GM23248 (cell line): ENCODE measurements at places on chromosomes 11 and 22. TPM values are rescaled to one million over a fixed set of nuclear protein-coding genes. Genes with fewer than 3 reads are reported as not detected.
A peak's percentile ranks its signal among the peaks of the same experiment; 100 is the strongest.

The GP1BB gene
- 7.1 and 10.2 TPM in 2 replicates for total RNA-seq

The OR51Q1 gene
- not detected in 2 replicates for total RNA-seq

The CFAP300 gene
- total RNA-seq = 7.3 and 10.2 TPM in 2 replicates

The CALCA gene
- total RNA-seq = 1.3 TPM in 1 of 2 replicates, not detected in the other

The BCR gene
- 30.0 and 30.6 TPM in 2 replicates for total RNA-seq

The HTR3B gene
- not detected in 2 replicates for total RNA-seq

The C11orf42 gene
- total RNA-seq = not detected in 2 replicates

The SYT13 gene
- total RNA-seq = not detected in 2 replicates

The MOGAT2 gene
- not detected in 2 replicates for total RNA-seq

The CBLIF gene
- total RNA-seq = not detected in 2 replicates

The PRR33 gene
- not detected in 2 replicates for total RNA-seq

The APOL1 gene
- 8.3 and 8.6 TPM in 2 replicates for total RNA-seq

The CABP4 gene
- total RNA-seq = not detected in 2 replicates

The TPH1 gene
- not detected in 2 replicates for total RNA-seq

The ZBTB16 gene
- not detected in 2 replicates for total RNA-seq

The ARHGAP8 gene
- total RNA-seq = 0.13 and 0.54 TPM in 2 replicates

The ZMAT5 gene
- 6.3 and 11.3 TPM in 2 replicates for total RNA-seq

The NARS2 gene
- total RNA-seq = 13.0 and 15.3 TPM in 2 replicates

The CCDC179 gene
- not detected in 2 replicates for total RNA-seq

The HBG1 gene
- total RNA-seq = not detected in 2 replicates

The KRTAP5-8 gene
- total RNA-seq = not detected in 2 replicates

The CECR2 gene
- not detected in 2 replicates for total RNA-seq

The OR56A5 gene
- not detected in 2 replicates for total RNA-seq

The CDC42EP1 gene
- total RNA-seq = 59.7 and 83.8 TPM in 2 replicates

The APOA4 gene
- not detected in 2 replicates for total RNA-seq

- DNase-seq = no peak
These were observed 19.2 kb downstream of the NTM start for GRCh38 chr11:131389582-131389981.

GRCh38 chr11:67274768-67275605, 8.7 kb downstream of the GRK2 start:
- no peak for DNase-seq

GRCh38 chr22:27881421-27881820, 37.6 kb downstream of the PITPNB start:
- peak; percentile 34 for DNase-seq

- DNase-seq = peak; percentile 48
These were observed 31.0 kb upstream of the HMOX1 start for GRCh38 chr22:35349704-35350538.

DNA sequence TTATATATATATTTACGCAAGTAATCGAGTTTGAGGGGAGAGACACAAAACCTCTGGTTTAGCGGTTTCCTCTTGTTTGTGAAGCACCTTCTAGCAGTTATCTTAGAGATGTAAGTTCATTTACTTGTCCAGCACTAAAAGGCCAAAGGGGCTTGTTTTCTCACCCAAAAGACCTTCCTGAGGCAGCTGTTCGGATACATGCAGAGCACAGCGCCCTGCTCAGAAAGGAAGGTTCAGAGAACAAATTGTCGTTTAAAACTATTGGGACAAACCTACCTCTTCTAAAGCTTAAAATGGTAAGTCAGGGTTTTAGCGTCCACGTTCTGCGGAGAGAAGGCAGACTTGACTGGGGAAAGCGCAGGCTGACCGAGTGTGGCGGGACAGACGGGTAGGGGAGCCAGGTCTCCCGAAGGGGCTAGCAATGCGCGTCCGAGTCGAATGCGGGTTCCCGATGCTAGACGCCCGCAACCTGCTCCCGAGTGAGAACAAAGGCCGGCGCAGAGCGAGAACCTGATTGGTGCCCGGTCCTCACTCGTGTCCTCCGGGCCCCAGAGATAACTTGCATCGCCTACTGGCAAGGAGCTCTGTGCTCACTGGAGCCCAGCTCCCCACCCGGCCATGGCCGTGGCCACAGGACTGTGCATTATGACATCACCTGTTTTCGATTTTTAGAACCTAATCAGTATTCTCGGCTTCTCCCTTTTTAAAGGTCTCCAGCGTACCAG, 1.0 kb upstream of the SESN3 start:
- peak; percentile 82 for DNase-seq

DNA sequence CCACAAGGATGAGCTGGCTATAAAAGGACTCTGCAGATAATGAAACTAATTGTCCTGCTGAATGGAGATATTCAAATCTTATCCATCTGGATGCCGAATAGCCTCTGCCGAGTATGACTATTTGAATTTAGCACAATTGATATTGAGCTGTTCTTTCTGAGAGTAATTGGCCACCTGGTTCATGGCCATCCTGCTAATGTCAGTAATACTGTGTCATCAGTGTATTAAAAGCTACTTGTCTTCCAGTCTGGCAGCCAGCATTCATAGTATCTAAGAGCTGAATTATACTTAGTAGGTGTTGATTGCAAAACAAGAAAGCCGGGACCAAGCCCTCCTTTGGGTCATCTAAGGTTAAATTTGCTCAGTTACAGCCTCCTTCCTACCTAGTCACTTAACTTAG, 310.7 kb upstream of the NCAM1 start:
- DNase-seq = no peak

- peak; percentile 98 for DNase-seq
These were observed 33.2 kb upstream of the CCDC89 start for GRCh38 chr11:85718991-85719807.

GRCh38 chr22:32695451-32695891, 106.0 kb upstream of the TIMP3 start:
- DNase-seq = peak; percentile 88

- DNase-seq = no peak
These were observed 56.9 kb downstream of the ABTB2 start for GRCh38 chr11:34300926-34301295.

DNA sequence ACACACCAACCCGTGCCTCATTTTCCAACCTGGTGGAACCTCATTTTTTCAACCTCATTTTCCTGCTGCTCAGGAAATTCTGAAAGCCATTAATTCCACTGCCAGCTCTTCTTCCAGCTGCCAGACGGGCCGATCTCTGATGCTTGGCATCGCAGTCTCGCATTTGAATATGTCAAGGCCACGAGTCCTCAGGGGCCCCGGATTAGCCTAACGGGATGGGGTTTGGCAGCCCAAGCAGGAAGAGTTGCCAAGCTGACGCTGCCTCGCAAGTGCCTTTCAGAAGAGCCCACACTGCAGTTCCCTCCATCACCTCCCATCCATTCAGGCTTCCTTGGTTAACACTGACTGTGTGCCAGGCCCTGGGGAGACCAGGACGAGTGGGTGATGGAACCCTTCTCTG, 8.7 kb downstream of the RASD2 start:
- DNase-seq = no peak

- DNase-seq = no peak
These were observed 8.0 kb upstream of the PMM1 start for GRCh38 chr22:41597635-41597953.

DNA sequence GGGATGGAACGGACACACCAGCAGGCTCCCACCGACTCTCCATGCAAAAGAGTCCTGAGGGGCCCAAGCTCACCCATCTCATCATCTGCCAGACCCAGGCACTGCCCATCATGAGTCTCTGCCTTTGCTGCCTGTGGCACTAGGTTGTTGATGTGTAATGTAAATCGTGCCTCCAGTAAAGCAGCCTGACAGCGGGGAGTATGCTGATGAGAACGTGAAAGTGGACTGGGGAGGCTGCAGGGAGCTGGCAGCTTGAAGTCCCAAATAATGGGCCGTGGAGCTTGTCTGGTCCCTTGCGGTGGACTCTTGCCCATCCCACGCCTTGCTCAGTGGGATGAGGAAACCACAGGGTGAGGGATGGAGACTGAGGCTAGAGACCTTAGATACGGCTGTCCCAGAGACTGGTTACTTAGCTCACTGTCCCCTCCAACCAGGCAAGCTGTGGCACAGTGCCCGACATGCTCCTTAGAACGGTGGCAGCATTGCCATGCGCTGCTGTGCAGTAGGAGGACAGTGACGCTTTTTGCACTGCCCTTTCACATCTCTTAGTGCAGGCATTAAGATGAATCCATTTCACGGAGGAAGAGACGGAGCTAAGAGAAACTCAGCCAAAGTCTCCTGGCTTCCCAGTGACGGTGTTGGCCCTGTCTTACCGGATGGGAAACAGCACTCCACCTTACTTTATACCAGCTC, 39.6 kb upstream of the PLET1 start:
- DNase-seq = no peak

GRCh38 chr11:121105063-121105480, 4.0 kb downstream of the TECTA start:
- DNase-seq = no peak

- no peak for DNase-seq
These were observed 1785.4 kb downstream of the LRRC4C start for GRCh38 chr11:39674024-39674423.

GRCh38 chr22:32839831-32840584, 38.5 kb downstream of the TIMP3 start:
- peak; percentile 65 for DNase-seq

GRCh38 chr11:82229341-82229740, 504.3 kb downstream of the FAM181B start:
- DNase-seq = peak; percentile 50

DNA sequence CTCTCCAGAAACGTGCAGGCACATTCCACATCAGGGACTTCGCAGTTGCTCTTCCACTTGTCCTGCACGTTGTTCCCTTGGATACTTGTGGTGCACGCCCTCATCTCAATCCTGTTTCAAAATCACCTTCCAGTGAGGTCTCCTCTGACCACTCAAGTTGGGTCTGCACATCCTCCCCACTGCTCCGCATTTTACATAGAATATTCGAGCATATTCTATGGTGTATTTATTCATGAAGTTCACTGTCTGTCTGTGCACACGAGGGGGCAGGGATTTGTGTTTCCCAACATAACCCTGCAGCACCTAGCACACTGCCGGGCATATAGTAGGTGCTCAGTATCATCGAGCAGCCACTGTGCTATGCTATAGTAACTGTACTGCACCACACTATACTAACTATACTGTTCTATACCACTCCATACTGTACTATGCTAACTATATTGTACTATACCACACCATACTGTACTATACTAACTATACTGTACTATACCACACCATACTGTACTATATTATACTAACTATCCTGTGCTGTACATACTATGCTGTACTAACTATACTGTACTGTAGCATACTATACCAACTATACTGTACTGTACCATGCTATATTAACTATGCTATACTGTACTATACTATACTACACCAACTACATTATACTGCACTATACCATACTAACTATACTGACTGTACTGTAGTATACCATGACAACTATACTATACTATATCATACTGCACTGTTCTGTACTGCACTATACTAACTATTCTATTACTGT, 30.3 kb downstream of the ELF5 start:
- DNase-seq = no peak

DNA sequence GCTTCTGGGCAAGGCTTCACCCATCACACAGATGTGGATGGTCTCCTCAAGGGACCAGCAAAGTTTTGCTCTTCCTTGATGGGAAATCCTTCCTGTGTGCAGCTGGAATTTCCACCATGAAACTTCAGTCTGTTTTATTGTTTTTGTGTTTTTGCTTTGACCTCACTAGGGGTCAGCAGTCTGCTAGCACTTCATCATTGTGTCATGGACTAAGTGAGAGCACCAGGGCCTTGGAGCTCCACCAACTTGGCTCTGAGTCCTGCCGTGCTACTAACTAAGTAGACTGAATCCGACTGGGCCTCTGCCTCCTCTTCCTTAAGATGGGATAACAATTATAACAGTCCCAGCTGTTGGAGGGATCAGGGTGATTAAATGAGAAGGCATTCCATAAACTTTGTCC, 305.8 kb upstream of the NCAM1 start:
- peak; percentile 74 for DNase-seq

- no peak for DNase-seq
These were observed 148.1 kb downstream of the FBXO7 start for GRCh38 chr22:32622744-32623110.

DNA sequence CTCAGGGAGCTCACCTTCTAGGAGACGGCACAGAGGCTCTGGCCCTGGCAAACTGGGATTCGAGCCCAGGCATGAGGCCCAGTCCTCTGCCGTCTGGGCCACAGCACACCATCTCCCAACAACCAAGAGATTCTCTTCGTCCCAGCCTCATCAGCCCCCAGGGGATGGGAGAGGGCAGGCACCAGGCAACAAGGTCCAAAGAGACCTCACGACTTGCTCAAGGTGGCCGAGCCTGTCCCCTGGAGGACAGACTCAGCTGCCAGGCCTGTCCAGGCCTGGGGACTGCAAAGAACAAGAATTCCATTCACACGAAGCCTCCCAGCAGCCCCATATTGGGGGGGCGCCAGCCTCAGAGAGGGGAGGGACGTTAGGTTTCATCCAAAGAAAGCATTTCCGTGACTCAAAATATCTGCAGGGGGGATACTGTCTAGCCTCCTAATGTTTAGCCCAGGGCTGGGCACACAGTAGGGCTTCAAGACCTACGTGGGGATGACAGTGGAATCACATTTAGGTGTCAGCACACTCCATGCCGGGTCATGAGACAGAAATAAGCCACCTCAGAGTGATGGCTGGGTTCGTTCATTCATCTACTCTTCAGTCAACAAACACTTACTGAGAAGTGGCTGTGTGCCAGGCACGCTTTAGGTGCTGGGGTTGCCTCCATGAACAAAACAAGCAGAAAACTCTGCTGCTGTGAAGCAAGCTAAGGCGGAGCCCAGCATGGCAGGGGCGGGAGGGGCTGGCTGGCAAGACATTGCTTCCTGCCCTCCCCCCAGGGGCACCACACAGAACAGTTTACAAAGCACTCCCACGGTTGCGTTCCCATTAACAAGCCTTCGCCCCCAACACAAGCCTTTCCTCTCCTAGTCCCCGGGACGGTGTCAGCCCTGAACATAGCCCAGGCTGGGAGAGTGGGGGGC, 1.2 kb downstream of the CARNS1 start:
- DNase-seq = peak; percentile 37

DNA sequence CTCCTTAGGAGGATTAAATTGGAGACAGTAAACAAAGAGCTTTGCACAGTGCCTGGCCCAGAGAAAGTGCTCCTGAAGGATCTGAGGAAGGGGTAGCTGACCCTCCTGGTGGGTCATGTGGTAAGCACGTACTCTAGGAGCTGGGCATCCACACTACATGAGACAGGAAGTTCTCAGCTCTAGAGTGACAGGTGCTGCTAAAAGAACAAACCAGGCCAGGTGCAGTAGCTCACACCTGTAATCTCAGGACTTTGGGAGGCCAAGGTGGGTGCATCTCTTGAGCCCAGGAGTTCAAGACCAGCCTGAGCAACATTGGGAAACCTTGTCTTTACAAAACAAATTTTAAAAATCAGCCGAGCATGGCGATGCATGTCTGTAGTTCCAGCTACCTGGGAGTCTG, 13.1 kb downstream of the SLC43A1 start:
- no peak for DNase-seq

GRCh38 chr11:77396911-77397310, 77.0 kb downstream of the PAK1 start:
- no peak for DNase-seq

DNA sequence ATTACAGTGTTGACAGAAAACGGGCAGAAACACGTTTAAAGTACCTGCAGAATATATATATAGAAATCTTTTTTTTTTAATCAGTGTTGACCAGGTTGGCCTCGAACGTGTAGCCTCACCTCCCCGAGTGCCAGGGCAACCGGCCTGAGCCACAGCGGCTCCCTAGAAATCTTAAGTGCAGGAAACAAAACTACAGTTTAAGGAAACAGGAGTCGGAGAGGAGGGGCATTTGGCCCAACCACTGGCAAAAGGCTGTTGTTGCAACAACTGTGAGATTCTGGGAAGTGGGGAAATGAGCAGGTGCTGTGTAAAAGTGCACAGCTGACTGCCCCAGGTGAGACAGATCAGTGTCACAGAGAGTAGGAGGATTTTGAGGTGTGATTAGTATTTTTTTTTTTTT, 3.7 kb downstream of the YWHAH start:
- no peak for DNase-seq

- DNase-seq = peak; percentile 77
These were observed 770 bp upstream of the TSG101 start for GRCh38 chr11:18527512-18527911.
